Hematopoietic multipotent progenitor cell treated with erythropoietin and hydrocortisone succinate and interleukin-3 and kit ligand, for 8 days (in vitro differentiated cells): ENCODE measurements at places on chromosomes 16 and 17.

DNA sequence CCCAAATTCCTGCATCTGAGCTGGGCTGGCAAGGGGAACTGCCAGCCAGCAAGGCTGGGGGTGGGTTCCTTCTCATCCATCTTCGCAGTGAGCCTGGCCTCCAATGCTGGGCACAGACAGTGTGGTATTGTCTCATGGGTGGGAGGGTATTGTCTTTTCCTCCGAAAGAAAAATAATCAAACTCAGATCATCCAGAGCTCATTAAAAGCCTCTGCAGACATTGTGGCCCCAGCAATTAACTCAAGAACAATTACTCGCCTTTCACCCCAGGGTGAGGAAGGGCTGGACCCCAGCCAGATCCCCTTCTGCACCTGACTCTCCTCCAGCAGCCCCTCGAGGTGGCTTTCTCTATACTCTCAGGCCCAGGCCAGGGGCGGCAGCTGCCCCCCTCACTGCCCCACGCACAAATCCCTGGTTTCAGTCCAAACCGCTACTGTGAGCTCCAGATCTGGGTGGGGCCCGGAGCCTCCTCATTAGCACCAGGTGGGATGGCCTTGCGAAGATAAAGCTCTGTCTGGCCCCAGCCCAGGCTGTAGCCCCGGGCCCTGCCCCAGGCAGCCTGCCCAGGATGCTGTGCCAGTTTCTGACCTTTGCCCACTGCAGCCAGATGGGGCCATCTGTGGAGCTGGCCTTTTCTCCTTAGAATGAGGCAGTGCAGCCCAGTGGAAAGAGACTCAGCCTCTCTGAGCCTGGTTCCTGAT lies 2.3 kb upstream of the KRT15 start:
- DNase-seq: peak; percentile 72

- no peak for DNase-seq
These were observed 272.5 kb upstream of the TNRC6C start for GRCh38 chr17:77685881-77686486.

DNA sequence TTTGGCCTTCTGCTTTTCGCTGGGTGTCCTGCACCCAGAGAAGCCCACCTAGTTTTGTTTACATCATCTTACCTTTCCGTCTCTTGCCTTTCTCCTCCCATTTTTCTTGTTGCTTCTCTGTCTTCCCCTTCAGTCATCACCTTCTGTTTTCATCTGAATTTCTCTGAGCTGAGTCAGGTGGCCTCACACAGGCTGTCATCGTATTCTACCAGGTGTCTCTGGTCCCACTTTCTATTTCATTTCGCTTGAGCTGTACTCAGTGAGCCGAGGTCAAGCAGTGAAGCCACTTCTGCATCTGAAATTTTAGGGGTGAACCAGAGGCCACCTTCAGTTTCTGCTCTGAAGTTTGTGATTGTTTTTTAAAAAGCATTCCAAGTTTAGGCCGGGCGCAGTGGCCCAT lies 9.7 kb downstream of the CRAMP1 start:
- DNase-seq: no peak

GRCh38 chr16:89099905-89100304 lies 6.3 kb downstream of the ACSF3 start:
- peak; percentile 42 for DNase-seq

DNA sequence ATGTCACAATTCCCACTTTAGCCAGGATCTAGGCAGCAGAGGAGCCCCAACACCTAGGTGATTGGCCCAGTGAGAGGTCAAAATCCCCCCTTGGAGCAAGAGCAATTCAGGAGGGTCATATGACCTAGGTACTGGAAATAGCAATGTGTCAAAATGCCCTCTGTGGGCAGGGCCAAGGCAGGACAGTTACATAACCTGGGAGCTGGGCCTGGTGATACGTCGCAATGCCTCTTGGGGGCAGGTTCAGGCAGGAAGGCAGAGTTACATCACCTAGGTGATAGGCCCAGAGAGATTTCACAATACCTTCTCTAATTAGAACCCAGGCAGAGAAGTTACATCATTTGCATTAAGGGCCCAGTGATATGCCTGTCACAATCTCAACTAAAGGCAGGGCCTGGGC lies 1906.3 kb downstream of the TP53TG3F start:
- DNase-seq: no peak

GRCh38 chr16:1997494-1998359 lies 8.0 kb downstream of the SYNGR3 start:
- no peak for DNase-seq

- DNase-seq: peak; percentile 66
These were observed 751 bp downstream of the DCAF7 start for GRCh38 chr17:63550817-63551639.

GRCh38 chr17:11547853-11548252 lies 50.4 kb upstream of the DNAH9 start:
- no peak for DNase-seq

- DNase-seq: no peak
These were observed 17.5 kb downstream of the CMTM3 start for GRCh38 chr16:66621973-66622372.

DNA sequence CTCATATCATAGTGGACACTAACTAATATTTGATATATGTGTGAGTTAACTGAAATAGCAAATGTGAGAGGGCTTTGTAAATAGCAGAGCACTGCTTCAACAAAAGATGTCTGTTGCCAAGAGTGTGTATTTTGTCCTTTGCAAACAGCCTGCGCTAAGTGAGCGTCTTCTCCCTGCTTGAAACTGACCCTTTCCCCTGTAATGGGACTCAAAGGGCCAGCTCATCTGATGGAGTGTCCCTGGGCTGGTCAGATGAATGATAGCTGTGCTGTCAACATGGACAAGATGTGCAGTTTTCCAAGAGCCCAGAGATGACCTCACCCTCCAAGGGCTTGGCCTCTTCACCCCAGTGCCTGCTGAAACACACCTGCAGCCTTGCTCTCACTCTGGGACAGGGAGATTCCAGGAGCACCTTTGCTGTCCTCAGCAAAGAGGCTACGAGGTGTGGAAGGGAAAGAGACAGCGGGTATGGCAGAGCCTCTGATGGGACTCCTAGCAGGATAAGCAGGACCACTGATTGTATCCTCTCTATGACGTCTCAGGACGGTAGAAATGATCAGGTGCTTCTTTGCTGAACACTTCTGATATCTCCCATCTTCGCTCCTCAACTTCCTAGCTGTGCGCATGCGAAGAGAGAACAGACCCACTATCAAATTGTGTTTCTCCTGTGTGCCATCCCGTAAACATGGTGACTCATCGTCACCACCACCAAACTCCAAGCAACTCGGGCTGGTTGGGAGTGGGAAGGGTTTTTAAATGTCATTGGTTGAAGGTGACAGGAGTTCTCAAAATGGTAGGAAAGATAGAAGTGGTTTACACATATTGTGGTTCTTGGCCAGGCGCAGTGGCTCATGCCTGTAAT lies 35.8 kb upstream of the TBX2 start:
- DNase-seq: no peak

GRCh38 chr16:75559564-75560372 lies 3.7 kb upstream of the TMEM231 start:
- DNase-seq: no peak

DNA sequence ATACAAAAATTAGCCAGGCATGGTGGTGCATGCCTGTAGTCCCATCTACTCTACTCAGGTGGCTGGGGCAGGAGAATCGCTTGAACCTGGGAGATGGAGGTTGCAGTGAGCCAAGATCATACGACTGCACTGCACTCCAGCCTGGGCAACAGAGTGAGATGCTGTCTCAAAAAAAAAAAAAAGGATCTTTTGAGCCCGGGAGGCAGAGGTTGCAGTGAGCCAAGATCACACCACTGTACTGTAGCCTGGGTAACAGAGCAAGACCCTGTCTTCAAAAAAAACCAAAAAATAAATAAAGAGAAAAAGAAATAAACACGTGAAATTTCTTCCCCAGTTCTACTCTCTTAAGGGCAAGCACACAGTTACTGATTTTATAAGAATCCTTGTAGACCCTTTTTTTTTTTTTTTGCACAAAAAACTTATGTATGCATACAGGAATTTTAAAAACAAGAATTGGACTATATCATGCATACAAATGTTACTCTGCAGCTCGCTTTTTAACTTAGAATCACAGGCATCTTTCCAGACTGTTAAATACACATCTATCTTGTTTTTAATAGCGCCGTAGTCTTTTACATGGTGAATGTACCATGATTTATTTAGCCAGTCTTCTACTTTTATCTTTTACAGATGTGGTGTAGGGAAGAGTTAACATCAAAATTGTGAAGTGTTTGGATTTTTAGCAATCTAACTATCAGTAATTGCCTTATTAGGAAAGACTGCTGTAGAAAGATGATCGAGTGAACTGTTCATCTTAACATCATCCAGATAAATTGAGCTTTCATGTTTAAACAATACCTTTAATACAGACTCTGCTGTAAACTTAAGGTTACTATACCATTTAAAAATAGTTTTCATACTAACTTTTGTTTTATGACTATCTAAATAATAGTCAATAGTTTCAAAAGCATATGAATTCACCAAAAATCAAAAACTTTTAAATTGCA lies 14.6 kb downstream of the CDH3 start:
- no peak for DNase-seq

GRCh38 chr17:49730078-49730784 lies 22.5 kb upstream of the SLC35B1 start:
- DNase-seq: no peak

DNA sequence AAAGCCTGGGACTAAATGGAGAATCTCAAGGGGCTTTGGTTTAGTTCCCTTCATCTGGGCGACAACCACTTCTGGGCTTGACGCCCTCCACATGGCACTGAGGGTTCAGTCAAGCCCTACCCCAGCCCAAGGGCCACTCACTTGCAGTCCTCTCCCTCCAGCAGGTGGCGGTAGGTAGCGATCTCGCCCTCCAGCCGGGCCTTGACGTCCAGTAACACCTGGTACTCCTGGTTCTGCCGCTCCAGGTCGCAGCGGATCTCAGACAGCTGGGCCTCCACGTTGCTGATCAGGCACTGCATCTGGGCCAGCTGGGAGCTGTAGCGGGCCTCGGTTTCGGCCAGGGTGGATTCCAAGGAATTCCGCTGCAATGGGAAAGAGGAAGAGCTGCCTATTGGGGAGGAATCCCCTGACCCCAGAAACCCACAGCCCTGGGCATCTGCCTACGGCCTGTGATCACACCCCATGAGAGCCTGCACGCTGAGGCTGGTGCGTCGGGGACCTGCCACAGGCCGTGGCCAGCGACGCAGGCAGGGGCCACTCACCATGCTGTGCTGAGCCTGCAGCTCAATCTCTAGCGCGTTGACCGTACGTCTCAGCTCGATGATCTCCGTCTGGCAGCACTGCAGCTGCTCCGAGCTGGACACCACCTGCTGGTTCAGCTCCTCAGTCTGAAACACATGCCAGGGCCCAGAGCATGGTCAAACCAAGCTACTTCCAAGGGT lies 2.7 kb downstream of the KRT36 start:
- DNase-seq: peak; percentile 53

GRCh38 chr17:1727876-1728630 lies 3.5 kb downstream of the WDR81 start:
- DNase-seq: no peak

DNA sequence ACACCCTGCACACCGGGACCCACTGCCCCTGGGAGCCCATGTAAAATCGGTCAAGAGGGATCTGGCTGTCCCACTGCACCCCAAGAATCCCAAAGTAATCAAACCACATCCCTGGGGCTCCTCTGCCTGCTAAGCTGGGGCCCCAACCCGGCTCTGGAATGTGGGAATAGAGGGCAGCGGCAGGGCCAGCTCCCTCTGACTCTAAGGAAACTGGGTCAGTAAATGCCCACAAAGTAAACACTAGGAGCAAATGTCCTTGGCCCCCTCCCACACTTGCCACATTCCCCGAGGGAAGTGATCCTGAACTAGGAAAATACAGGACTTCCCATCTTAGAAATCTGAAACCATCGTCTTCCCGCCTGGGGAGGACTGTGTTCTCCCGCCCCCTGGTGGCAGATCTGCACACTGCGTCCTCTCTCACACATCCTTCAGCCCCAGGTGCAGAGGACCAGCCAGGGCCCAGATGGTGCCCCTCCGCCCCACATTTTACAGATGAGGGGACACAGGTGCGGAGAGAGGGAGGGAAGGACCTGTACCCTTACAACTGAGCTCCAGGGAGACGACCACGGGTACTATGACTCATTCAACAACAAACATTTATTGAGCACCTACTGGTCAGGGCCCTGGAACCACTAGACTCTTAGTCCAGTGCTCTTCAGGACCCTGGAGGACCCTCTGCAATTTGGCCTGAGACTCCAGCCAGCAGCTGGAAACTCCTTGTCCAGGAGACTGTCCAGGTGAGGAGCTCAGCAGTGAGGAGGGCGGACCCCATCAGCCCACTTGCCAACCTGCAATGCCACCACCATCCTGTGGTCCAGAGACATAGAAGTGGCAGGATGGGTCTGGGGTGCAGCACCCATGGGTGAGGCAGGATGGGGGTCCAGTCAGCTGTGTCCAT lies 10.1 kb downstream of the P3H4 start:
- peak; percentile 56 for DNase-seq

DNA sequence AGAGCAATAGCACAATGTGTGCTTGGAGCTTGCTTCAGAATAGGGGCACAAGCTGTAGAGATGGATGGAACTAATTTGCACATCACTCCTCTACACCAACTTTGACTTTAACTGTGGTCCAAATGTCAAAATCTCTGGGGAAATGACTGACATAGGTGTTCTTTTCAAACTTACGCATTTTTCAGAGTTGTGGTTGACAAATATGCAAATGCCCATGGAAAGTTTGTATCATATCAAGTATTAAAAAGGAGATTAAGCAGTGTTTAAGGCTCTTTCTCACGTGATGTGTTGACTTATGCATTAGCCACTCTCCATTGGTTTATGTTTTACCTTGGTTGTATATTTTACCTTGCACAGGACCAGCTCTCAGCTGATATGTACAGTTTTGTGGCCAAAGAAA lies 77.1 kb downstream of the ELAC2 start:
- no peak for DNase-seq

DNA sequence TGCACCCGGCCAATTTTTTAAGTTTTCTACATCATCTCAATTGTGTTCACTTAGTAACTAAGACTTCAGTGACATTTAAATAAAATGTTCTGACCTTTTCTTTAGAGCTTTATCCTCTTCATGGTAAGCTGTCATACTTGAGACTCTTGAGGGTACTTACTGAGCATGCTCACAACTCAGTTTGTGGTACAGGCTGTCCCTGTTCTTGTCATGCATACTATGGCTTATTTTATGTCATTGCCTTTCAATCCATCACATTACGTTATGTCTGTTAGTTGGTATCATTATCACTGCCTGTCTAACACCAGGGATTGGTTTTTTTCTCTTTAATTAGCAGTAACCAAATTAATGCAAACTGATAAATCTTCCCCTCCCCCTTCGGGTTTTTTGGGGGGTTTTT lies 41.9 kb upstream of the RHBDL3 start:
- DNase-seq: no peak

- DNase-seq: no peak
These were observed 893 bp downstream of the GINS2 start for GRCh38 chr16:85687651-85688471.

GRCh38 chr17:28811651-28812090 lies 30.9 kb downstream of the FAM222B start:
- DNase-seq: peak; percentile 31
